ENCODE measurements at places on chromosomes 4 and X.

DNA sequence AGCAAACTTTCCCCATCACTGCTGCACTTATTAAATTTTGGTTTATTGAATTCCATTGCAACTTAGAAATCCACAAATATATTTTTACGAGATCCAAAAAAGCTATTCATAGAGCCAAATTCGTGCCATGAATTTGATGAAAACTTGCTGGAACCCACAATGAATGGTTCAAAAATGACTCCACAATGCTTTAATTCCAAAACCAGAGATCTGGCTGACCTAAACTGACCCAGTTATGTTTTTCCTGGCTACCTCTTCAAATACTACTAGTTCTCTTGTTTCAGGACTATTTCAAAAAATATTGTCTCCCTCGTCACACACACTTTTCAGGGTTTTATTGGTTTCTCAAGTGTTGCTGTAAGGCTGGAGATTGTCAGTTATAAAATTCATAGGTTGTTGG is 474.8 kb downstream of the PDGFC start:
- no peak for DNase-seq

DNA sequence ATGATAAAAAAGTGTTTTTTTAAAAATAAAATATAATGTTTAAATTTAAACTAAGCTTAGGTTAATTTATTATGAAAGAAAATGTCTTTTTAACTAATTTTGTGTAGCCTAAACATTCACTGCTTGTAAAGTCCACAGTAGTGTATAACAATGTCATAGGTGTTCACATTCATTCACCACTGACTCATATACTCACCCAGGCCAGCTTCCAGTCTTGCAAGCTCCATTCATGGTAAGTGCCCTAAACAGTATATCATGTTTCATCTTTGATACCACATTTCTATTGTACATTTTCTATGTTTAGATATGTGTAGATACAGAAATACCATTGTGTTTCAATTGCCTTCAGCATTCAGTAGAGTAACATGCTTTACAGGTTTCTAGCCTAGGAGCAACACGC is 530.3 kb downstream of the EPHA5 start:
- no peak for DNase-seq

- no peak for DNase-seq
Measured at GRCh38 chrX:22351966-22352365, 79.3 kb downstream of the CBLL2 start.

GRCh38 chr4:36351082-36351666 is 69.8 kb downstream of the DTHD1 start:
- peak; percentile 2 for DNase-seq

DNA sequence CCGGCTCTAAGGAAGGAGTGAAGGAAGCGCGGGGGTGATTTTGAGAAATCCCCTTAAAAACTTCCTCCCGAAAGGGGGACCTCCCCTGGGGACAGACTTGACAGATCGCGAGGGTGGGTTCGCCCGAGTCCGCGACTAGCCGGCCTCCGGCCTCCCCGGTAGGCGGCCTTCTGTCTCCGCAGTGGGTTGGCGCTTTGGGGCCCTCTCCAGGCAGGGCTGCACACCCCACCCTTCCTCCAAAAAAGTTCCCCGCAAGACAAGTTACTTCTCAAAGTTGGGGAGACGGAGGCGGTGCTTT is 24.8 kb downstream of the HOPX start:
- DNase-seq = no peak

DNA sequence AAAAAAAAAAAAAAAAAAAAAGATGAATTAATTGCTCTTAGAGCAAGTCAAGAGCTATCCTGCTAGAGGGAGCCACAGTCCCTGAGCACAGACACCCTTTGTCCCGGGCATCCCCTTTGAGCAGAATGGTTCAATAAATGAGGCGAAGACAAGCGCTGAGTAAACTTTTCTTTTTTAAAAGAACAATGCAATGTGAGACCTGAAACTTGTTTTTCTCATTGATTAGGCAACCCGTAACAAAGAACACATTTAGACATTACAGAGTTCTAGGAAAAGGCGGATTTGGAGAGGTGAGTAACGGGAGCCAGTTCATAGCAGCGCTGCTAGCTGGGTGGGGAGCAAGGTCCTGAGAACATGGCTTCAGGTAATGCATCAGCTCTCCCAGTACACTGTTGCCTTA is 46.1 kb downstream of the GRK4 start:
- DNase-seq = no peak

- no peak for DNase-seq
Measured at GRCh38 chr4:126458993-126459392, 1144.2 kb downstream of the FAT4 start.

- no peak for DNase-seq
Measured at GRCh38 chr4:18057821-18058533, 36.4 kb upstream of the LCORL start.

DNA sequence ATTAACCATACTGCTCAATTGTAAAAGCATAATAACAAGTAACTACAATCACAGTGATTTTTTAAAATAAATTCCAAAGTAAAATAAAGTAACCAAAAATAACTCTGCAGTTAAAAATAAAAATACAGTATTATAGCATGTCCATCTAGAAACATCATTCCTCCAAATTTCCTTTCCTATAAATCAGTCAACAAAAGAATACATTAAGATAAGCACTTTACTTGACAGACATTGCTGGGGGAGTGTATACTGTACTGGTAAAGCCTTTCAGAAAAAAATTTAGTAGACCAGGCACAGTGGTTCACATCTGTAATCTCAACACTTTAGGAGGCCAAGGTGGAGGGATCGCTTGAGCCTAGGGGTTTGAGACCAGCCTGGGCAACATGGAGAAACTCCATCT is 91.1 kb downstream of the LRBA start:
- no peak for DNase-seq

DNA sequence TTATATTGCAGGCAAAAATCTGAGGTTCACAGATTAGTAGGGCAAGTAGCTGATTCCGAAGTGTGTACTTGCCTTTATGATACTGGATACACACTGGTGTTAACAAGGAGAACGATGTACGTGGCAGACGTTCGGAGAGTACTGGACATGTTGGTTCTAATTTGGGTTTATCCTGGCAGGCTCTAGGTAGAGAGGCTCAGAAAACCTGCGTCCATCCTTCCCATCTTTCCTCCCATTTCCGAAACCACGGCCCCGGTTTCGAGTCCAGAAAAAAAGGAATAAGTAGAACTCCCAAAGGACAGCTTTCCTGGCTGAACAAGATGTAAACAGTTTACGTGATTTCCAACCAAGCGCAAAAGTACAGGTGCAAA is 351 bp upstream of the SLC30A9 start:
- no peak for DNase-seq

DNA sequence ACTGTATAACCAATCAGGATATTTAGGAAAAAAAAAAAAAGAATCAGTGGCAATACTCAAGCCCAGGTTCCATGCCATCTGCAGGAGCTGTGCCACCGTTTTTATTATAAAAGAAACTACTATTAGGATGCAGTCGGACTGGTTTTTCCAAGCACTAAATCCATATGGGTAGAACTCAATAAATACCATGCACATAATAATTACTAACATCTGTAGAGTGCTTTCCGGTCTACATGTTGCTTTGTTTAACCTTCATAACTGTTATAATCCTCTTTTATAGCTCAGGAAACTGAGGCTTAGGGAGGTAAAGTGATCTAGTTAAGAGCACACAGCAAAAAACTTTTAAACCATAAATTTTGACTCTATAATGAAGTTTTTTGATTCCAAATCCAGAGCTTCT is 24.0 kb downstream of the ARSJ start:
- DNase-seq = no peak

DNA sequence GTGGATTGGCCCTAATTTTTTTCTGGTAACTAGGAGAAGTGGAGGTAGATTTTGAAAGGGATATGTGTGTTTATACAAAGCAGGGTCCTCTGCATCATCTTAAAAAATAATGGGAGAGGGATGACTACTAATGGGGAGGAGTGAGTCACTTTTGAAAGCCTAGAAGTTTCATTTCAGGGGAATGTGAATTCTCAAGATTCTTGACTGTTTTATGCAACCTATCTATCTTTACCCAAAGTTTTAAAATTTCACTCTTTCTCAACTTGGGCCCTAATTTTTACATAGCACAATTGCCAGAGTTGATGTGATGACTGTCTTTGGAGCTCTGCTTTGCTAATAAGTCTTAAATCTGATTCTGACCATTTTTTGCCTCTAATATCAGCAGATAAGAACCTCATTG is 445.2 kb downstream of the GRXCR1 start:
- DNase-seq = no peak

DNA sequence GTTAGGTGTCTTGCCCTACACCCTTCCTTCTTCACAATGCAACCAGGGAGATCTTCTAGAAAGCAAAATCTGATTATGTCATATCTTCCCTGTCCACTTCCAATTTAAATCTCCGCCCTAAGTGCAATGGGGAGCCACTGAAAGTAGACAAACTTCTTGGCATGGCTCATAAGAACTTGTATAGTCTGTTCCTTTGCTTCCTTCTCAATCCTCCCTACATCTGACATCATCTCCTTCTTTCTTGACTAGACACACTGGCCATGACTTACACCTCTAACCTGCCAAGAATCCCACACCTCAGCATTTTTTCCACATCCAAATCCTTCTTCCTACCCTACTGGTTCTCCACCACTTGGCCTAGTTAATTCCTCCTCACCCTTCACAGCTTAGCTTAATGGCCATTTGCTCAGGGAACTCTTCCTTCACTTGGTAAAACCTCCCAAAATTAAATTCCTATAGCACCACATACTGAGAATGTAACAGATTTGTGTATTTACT is 55.1 kb downstream of the NCAPG start:
- DNase-seq = no peak

- no peak for DNase-seq
Measured at GRCh38 chrX:14598330-14598729, 69.0 kb downstream of the GLRA2 start.

DNA sequence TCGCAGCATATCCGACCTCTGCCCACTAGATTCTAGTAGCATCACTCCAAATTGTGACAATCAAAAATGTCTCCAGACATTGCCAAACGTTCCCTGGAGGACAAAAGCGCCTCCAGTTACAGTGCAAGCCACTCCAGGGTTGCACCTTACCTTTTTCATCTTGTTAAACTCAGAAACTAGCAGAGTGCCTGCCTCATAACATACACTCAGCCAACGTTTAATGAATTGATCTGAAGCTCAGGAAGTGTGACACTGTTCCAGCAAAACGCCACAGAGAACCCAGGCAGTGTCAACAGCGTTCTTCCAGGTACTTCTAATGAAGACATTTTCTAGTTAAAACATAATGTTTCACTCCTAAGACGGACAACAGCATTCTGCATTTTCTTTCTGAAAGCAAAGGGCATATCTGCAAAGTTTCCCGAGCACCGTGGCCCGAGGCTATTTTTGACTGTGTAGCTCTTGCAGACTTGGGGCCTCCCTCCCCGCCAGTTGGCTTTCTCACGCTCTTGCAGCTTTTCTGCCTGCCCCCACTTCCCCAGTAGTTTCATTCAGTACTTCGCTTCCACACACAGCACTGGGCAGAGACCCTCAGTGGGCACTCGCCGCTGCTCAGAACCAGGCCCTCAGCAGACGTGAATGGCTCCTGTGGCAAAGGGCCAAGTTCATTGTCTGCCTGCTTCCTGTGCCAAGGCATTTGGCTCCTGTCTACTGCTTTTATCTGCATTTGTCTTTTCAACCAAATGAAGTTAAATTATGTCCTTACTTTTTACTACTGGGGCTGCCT is 133.4 kb upstream of the TTC29 start:
- DNase-seq = no peak

DNA sequence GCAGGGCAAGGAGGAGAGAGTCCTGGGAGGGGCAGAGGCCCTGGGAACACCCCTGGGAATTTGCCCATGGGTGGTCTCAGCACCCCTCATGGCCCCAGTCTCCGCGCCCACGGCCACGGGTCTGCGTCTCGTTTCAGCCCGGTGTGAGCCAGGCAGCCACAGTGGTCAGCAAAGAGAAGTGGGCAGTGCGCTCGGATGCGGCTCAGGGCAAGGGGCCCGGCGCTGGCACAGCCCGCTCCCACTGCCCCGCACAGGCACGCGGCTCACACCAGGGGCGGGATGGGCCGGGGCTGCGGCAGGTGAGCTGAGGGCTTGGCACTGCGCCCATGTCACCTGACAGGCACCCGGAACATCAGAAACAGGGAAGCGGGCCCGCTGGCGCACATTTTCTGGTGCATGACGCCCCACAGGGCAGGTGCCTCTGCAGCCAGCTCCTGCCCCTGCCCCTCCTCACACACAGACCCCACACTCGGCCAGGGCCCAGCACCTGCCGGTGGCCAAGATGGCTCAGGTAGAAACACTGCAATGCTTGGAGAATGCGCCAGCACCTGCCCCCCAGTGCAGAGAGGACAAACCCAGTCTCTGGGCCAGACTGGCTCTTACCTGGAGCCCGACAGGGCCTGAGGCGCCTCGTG is 41.9 kb upstream of the MXD4 start:
- DNase-seq = no peak

GRCh38 chrX:22122510-22122909 is 90.4 kb downstream of the PHEX start:
- DNase-seq = no peak

DNA sequence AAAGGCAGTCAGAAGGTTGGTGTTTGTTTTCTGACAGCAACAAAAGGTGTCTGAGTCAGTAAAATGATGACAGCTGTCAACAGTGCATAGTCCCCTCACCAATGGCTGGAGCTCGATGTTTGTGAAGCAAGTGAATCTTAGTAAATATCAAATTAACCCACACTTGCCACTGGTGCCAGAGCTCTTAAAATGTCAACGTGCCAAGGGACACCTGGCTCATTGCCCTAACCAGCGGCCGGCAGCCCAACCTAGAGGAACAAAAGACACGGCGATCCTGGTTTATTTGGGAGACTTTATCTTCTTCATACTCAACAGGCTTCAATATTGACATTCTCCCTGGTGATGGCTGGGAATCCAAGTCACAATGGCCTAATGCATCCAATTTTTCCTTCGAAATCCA is 143.4 kb downstream of the CPEB2 start:
- DNase-seq = no peak

DNA sequence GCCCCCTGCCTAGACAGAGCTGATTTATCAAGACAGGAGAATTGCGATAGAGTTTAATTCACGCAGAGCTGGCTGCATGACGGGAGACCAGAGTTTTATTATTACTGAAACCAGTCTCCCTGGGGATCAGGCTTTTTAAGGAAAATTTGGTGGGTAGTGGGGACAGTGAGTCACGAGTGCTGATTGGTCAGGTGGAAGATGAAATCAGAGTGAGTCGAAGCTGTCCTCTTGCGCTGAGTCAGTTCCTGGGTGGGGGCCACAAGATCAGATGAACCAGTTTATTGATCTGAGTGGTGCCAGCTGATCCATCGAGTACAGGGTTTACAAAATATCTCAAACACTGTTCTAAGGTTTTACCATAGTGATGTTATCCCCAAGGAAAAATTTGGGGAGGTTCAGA is 36.6 kb downstream of the MYOZ2 start:
- no peak for DNase-seq
